ENCODE measurements at places on chromosomes 11 and 22.

- no peak for DNase-seq
Measured at GRCh38 chr11:121337078-121337477, 44.5 kb downstream of the SC5D start.

DNA sequence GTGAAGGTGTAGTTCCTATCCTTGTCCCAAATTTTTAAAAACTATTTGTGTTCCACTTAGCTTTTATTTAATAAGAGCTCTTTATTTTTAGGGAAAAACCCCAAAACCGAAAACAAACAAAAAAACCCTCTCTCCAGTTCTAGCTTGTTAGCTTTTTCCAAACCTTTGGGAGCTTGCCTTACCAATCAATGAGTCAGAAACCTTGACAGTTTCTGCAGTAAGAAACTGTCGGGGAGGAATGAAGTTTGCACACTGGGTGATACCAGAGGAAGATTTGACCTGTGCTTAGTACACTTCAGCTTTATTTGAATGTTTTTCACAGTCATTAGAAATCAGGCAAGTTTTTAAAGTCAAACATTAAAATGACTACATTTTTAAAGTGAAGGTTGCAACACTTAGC is 105.0 kb downstream of the FAT3 start:
- no peak for DNase-seq

DNA sequence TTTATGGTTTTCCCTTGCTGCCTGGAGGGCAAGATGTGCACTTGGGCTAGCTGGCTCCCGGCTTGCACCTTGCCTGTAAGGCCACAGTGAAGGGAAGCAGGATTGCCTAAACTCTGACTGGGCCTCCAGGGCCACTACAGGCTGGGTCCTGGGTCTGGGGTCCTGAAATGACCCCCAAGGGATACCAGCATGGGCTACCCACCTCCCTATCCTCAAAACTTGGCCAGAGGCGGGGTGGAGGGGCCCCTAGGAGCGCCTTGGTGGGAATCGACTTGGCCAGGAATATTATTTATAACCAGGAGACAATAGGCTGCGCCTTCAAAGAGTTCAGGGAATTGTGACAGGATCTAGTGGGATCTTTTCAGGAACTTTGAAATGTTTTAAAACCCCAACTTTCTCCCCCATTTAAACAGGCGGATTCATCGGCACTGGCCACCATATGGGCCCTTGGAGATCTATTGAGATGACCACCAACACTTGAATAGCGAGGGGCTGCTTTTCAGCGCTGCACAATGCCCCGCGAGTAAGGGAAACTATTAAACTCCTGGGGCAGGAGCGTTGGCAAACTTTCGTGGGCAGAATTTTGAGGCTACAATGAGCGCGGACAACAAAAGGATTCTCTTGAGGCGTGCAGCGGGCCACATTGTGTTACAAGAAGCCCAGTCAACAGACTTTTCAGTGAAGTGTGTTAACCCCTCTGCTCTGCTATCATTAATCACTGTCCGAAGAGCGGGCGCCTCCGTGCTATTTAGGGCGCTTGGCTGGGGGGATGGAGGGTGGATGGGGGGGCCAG is 15.2 kb downstream of the PAX6 start:
- no peak for DNase-seq

DNA sequence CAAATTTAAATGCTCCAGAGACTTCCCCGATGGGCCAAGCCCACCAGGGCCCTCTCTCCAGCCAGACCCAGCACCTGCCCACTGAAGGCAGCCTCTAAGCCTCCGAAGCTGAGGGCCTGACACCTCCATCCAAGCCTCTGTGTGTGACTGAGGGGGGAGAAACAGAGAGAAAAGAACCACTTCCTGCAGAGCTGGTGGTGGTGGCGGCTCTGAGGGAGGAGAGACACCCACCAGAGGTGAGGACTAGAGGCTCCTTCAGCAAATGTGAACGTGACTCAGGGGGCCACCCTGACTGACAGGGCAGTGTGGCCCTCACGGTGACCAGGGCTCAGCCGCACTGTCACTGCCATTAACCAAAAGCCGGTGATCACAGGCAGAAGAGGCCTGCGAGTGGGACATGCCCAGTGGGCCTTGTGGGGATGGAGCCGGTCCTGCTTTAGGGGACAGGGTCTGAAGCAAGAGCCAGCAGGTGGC is 31.0 kb upstream of the CD5 start:
- DNase-seq: peak; percentile 42

DNA sequence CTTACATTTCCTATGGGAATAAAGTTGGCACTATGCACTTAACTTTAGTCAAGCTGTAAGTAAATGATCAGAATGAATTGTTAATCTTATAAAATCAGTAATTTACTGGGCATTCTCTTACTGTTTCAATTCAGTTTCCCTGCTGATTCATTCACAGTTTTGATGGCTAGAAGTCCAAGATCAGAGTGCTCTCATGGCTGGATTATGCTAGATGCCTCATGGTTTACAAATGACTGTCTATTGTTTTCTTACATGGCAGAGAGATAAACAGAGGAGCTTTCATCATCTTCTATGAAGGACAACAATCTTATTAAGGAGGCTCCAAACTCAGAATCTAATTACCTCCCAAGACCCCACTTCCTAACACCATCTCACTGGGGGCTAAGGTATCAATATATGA is 135.1 kb upstream of the CARD18 start:
- DNase-seq: no peak

GRCh38 chr11:82873919-82874333 is 26.3 kb downstream of the PRCP start:
- no peak for DNase-seq

DNA sequence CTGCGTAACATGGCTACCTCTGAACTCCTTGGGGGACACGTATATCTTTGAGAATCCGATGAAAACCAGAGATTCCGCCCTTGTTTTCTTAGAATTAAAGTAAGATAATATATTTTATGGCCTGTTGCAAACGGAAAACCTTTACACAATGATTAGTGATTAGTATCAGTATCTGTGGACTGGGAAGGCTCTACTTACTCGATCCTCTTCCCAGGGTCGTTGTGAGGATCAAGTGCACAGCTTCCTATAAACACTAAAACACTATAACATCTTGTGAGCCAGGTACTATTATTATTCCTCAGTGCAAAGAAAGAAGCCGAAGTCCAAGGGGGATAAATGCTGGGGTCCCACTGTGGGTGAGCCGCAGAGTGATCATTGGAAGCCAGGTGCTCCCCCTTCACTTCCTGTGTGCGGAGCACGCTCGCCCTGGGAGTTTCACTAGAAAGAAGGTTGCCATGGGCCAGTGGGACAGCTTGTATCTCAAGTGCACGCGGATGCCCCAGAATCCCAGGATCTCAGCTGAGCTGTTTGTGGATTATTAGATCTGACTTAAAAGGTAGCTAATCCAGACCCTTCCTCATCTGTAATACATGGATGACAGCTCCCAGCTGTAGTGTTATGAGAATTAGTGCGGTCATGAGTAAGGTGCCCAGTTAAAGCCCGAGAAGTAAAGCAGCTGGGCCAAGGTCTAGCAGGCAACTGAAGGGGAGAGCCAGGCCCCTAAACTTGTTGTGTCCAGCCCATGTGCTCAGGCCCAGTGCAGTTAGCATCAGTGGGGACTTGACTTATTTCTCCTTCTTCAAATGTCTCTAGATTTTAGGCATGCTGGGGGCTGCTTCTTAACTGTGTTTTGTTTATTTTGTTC is 839 bp downstream of the CBY1 start:
- DNase-seq: peak; percentile 7

DNA sequence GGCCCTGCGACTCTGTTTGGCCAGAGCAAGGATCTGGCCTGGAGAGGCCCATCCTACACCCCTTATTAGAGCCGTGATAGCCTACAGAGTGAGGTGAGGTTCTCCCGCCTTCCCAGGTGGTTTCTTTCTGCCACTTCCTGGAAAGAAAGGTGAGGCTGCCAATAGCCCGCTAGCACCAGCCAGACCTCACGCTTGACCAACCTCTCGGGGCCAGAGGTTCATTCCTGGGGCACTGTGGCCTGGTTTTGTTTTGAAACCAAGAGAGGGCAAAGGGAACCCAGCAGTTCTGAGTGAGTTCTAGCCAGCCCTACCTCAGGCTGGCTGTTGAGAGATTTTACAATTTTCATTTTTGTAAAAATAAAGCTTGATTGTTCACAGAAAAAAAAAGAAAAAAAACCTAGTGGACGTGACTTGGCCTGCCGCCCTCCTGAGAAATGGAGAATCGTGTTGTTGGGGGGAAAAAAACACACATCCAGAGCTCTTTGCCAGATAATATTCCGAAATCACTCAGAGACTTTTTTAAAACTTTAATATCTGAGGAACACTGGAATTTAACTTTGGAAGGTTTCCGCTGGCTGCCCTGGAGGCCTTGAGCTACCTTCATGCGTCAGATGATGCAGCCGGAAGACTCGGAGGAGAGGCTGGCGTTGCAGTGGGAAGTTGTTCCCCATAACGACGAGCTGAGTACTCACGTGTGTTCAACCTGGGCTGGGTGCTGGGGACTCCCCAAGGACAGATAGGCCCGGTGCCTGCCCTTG is 84.5 kb downstream of the BCR start:
- DNase-seq: no peak

- DNase-seq: no peak
Measured at GRCh38 chr11:108117746-108118371, 3.5 kb upstream of the ACAT1 start.

- DNase-seq: peak; percentile 73
Measured at GRCh38 chr22:45671783-45672563, at the start of gene ATXN10. ATXN10 (plus strand) TSS chr22:45671834; CDS start chr22:45672064, 230 bp downstream.

GRCh38 chr11:34909415-34909814 is 6.8 kb downstream of the APIP start:
- no peak for DNase-seq

DNA sequence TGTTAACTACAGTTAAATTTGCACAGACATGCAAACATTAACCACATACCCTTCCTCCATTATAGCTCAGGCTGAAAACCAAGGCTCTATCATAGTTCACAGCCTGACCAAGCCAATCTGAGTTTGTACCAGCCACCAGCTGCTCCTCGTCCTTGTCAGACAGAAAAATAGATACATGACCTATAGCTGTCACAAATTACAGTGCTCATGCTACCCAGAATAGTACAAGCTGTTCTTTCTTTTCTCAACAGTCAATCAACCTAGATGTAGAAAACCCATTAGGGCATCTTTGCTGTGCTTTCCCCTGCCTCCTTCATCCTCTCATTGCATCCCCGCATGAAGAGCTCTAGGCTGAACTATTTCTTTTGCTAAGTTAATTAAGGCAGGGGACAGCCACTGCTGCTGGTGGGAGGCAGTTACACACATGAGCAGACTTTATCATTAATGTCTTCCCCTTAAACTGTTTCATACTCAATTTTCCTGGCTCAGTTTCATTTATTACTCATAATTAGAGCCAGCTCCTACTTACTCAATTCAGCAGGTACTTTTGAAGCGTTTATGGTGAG is 148.3 kb downstream of the TRPC6 start:
- no peak for DNase-seq

DNA sequence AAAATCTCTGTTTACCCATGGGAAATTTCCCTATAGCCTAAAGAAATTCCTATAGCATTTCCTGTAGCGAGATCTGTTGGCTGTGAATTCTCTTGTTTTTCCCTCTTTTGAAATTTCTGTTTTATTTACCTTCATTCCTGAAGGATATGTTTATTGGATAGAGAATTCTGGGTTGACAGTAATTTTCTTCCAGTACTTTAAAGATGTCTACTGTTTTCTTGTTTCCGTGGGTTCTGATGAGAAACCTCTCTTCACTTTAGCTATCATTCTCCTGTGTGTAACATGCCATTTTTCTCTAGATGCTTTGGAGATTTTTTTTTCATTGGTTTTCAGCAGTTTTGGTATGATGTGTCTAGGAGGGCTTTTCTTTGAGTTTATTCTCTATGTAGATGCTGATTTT is 77.5 kb upstream of the SORL1-AS1 start:
- no peak for DNase-seq

DNA sequence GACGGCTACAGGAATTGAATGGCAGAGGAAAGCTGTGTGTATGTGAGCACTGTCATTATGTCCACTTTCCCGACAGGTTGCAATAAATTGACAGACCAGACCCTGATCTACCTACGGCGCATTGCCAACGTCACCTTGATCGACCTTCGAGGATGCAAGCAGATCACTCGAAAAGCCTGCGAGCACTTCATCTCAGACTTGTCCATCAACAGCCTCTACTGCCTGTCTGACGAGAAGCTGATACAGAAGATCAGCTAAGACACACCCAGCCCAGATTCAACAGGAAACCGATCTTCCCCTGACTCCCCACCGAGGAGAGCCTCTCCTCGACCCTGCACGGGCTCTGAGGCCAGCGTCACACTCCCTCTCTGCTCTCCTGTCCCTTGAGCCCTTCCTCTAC is 11.5 kb upstream of the GRK2 start:
- DNase-seq: no peak

DNA sequence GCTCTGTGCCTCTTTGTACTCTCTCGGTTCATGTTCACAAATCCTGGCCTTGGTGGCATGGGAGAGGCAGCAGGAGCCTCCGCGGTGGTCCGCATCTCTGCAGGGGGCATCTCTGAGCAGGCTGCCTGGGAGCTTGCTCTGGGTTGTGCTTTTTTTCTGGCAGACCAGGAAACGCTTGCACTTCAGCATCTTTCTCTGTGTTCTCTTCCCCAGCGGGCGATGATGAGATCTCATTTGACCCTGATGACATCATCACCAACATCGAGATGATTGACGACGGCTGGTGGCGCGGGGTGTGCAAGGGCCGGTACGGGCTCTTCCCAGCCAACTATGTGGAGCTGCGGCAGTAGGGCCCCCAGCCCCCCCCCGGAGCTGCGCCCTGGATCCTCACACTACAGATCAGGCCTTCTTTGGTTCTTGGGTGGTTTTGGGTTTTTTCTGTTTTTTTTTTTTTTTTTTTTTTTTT is 36.5 kb downstream of the CTTN start:
- DNase-seq: no peak

- DNase-seq: no peak
Measured at GRCh38 chr11:103384652-103385051, 275.4 kb downstream of the DYNC2H1 start.

- DNase-seq: no peak
Measured at GRCh38 chr11:66875378-66875777, 18.5 kb downstream of the LRFN4 start.

- no peak for DNase-seq
Measured at GRCh38 chr11:93193731-93194130, 4.1 kb downstream of the SLC36A4 start.

GRCh38 chr11:69852056-69852455 is 32.8 kb upstream of the FGF3 start:
- DNase-seq: no peak

GRCh38 chr22:36741968-36742367 is 34.0 kb downstream of the IFT27 start:
- DNase-seq: no peak

DNA sequence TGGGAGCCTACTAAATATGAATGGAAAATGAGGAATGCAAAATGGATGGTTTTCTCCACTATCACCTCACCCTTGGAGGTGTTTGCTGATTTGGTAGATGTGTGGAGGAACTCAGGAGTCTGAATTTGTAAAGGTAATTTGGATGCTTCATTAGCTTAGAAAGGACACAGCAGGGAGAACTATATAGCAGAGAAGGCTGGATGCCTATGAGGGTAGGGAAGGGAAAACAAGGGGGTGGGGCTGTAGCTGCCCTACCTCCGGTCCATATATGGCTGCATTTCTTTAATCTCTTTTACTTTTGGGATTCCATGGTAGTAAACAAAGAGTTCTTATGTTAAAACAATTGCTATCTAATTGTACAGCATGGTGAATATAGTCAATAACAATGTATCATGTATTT is 4.8 kb upstream of the EHF start:
- DNase-seq: no peak

GRCh38 chr11:118572981-118573550 is 857 bp downstream of the ARCN1 start:
- peak; percentile 10 for DNase-seq

- no peak for DNase-seq
Measured at GRCh38 chr22:28464127-28464526, 215.5 kb downstream of the TTC28 start.

GRCh38 chr11:123517559-123518364 is 87.7 kb downstream of the GRAMD1B start:
- DNase-seq: no peak

All from stimulated activated CD4-positive, alpha-beta T cell treated with anti-CD3 and anti-CD28 coated beads, TNF-alpha, amount 100 ng/mL, for 48 hours (primary cell).